Hematopoietic multipotent progenitor cell treated with erythropoietin and hydrocortisone succinate and interleukin-3 and kit ligand, for 6 days (in vitro differentiated cells): ENCODE measurements at places on chromosomes 1 and 21.

DNA sequence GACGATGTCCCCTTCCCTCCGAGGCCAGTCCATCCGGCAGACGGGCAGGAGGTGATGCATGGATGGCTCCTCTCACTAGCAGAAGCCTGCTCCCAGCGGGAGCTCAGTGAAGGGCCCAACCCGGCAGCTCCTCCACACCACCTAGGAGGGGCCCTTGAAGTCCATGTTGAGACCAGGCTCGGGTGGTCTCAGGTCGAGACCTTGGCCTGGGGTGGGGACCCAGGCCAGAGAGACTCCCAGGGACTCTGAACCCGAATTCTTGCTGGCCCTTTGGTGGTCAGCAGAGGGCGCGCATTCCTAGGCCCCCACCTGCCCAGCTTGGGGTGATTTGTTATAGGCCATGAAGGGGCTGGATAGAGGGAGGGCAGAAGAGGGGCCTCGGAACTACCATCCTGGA, 642 bp upstream of the NT5C1A start:
- peak; percentile 38 for DNase-seq

- DNase-seq = no peak
These were observed 894.7 kb downstream of the ADGRL2 start for GRCh38 chr1:82695443-82695842.

- DNase-seq = no peak
These were observed 18.0 kb downstream of the MPZL1 start for GRCh38 chr1:167739752-167740151.

GRCh38 chr1:44158871-44159270, 17.4 kb upstream of the KLF18 start:
- DNase-seq = no peak
